ENCODE measurements at places on chromosomes 5 and 9. TPM values are rescaled to one million over a fixed set of nuclear protein-coding genes. Genes with fewer than 3 reads are reported as not detected.

The PURA gene
- total RNA-seq = 9.2 TPM

The PDGFRB gene
- total RNA-seq = 0.74 TPM

DNA sequence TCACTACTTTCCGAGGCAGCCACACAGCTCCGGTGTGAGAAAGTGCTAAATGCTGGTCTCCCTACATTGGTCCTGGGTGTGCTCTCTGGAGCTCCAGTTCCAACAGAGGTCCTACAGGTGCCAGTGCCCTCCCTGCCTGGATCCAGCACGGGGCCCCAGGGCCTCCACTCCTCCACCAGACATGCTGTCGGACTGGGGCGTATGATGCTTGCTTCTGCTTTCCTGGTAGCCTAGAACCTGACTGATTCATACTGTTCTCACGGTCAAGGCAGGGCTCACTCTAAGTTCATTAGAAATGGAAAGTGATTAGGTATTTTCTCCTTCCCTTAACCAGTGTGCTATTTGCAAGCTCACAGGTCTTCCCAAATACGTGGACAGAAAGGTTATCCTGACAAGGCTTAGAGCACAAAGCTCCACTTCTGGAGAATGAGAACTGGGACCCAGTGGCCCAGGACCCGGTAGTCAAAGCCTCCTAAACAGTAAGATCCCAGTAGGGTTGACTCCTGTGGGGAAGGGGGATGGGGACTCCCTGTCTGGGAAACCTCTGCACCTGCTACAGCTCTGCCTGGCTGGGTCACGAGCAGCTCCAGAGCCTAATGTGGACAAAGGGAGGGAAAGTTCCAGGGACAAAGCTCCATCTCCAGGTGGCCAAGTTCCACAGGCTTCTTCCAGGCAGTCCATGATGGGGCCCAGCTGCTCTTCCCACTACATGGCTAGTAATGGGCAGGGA, 98.1 kb downstream of the PAX5 start:
- no peak overlapping the region for H3K27ac ChIP-seq
- H3K36me3 ChIP-seq = no peaks in the 10 kb centered on the region
- DNase-seq = no peak
- no peak overlapping the region for H3K4me3 ChIP-seq

DNA sequence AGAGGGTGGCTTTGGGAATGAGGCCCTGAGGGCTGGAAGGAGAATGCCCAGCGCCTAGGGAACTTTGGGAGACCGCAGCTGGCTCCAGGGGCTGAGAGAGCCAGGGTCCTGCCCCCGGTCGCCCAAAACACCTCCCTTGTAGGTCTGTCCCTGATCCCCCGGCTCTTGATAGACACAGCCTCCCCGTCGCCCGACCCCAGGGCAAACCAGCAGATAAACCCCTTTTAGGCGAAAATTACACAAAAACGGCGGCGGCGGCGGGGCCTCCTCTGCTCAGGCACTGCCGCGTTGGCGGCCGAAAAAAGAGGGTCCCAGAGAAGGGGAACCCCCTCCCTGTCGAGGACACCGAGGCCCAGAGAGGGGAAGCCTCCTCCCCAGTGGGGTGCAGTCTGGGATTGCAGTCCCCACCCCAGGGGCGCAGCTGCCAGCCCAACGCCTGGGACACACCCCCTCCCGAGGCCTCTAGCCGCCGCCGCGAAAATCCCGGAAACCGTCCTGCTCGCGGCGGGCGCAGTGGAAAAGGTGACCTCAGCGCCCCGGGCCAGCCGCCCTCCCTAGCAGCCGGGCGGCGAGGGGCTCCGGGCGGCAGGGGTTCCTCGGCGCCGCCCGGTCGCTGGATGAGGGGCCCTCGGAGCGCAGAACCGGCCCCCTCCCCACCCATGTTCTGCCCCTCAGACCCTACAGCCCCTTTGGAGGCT, 3.1 kb upstream of the BARX1 start:
- peak overlapping the region; percentile 53 for H3K4me3 ChIP-seq
- peaks cover 46% of the 10 kb centered on the region for H3K4me1 ChIP-seq
- DNase-seq = peak; percentile 62
- H3K27ac ChIP-seq = no peak overlapping the region
- H3K27me3 ChIP-seq = peaks cover 67% of the 10 kb centered on the region
- H3K36me3 ChIP-seq = peaks cover 3% of the 10 kb centered on the region

- H3K4me3 ChIP-seq = no peak overlapping the region
- no peak overlapping the region for H3K27ac ChIP-seq
- peaks cover 2% of the 10 kb centered on the region for H3K27me3 ChIP-seq
Measured at GRCh38 chr9:38092200-38092524, 23.1 kb upstream of the SHB start.

DNA sequence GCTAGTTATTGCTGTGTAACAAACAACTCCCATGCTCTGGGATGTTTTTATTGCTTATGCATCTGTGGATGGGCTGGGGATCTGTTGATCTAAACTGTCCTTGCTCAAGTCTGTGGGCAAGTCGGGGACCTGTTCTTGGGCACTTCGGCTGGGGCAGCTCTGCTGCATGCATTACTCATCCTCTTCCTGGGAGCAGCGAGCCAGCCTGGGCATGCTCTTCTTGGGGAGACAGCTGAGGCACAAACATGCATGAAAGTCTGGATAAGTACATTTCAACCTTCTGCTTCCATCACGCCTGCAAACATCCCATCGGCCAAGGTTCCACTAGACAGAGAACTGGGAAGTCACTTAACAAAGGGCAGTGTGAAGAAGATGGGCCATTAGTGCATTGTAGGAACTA, 66.3 kb downstream of the ANKRD33B start:
- no peak overlapping the region for H3K27ac ChIP-seq
- no peak for DNase-seq
- H3K36me3 ChIP-seq = peaks cover 16% of the 10 kb centered on the region
- peaks cover 6% of the 10 kb centered on the region for H3K27me3 ChIP-seq
- no peak overlapping the region for H3K4me3 ChIP-seq
- H3K4me1 ChIP-seq = peaks cover 70% of the 10 kb centered on the region

GRCh38 chr9:135802876-135803419, 101.0 kb downstream of the KCNT1 start:
- H3K27ac ChIP-seq = no peak overlapping the region
- no peak for DNase-seq
- no peaks in the 10 kb centered on the region for H3K36me3 ChIP-seq
- H3K27me3 ChIP-seq = no peaks in the 10 kb centered on the region

DNA sequence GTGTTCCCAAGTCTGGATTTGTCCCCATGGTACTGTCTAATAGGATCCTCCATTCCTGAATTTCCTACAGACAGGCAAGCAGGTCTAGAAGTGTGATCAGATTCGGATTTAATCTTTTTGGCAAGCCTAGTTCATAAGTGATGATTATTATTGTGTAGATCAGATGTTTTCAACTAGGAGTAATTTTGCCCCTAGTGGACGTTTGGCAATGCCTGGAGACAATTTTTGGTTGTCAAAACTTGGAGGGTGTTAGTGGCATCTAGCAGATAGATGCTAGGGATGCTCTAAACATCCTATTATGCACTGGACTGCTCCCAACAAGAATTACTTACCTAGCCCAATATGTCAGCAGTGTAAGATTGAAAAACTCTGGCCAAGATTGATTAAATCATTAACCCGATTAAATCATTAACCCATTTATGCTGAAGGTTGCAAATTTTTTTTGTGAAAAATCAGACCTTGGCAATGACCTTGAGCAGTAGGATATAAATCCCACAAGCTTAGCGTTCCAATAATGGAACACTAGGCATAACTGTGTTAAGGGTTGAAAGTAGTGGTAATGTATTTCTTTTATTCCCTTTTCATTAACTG, 28.2 kb downstream of the TCERG1 start:
- no peak overlapping the region for H3K27ac ChIP-seq
- no peak for DNase-seq
- H3K4me3 ChIP-seq = no peak overlapping the region
- H3K4me1 ChIP-seq = no peaks in the 10 kb centered on the region
- peaks cover 52% of the 10 kb centered on the region for H3K36me3 ChIP-seq
- no peaks in the 10 kb centered on the region for H3K27me3 ChIP-seq

DNA sequence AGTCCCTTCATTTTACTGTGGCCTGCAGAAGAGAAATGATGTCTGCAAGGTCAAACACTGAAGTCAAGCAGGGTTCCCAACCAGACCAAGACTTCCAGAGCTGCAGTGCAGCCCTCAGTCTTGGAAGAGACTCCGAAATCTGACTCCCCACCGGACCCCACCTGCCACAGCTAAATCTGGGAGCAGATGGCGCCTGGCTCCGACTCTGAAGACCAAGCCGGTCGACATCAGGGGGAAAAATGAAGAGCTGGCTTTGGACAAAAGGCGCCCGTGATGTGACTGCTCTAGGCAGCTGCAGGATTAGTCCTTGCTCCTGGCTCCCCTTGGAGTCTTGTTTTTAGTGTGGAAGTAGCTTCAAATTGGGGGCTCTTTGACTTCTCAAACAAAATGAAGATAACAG, 72.4 kb upstream of the ZNF622 start:
- H3K36me3 ChIP-seq = peaks cover 10% of the 10 kb centered on the region
- peaks cover 56% of the 10 kb centered on the region for H3K4me1 ChIP-seq
- DNase-seq = no peak
- H3K4me3 ChIP-seq = no peak overlapping the region
- no peaks in the 10 kb centered on the region for H3K27me3 ChIP-seq
- H3K27ac ChIP-seq = no peak overlapping the region
